Left lobe of liver (tissue), 2 donors: ENCODE measurements at places on chromosomes 4 and X.

- DNase-seq = no peak
Observed at GRCh38 chrX:39397561-39398199, 596.4 kb downstream of the MID1IP1 start.

GRCh38 chrX:91039777-91040176 lies 394.9 kb upstream of the PABPC5 start:
- no peak for DNase-seq

DNA sequence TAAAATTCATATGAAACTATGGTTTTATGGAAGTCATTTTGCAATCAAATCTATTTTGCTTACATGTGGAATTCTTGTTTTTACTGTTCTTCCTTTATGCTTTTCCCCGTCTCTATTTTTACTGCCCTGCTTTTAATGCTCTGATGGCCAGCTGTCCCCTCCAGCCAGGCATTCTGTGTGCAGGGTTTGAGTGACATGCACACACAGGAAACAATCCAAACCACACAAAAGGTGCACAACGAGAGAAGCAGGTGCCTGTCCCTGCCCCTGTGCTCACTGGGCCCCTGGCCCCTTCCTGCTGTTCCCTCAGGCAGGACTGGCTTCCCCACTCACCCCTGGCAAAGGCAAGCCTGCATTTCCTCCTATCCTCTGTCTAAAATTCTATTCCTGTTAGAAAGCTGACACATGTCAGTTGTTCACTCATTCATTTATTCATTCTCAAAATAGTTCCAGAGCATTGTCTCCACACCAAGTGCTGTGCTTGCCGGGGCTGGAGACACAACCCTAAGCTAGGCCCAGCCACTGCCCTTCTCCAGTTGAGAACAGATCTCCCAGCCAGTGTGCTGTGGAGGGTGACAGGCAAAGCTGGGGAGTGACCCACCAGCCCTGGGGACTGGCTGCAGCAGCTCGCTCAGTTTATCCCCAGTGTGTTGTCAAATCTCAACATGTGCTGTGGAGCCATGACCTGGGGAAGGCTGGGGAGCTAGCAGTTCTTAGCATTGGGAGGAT lies 346.3 kb downstream of the FBXW7 start:
- DNase-seq = no peak

GRCh38 chr4:961351-962230 lies 11.8 kb downstream of the DGKQ start:
- DNase-seq = no peak

DNA sequence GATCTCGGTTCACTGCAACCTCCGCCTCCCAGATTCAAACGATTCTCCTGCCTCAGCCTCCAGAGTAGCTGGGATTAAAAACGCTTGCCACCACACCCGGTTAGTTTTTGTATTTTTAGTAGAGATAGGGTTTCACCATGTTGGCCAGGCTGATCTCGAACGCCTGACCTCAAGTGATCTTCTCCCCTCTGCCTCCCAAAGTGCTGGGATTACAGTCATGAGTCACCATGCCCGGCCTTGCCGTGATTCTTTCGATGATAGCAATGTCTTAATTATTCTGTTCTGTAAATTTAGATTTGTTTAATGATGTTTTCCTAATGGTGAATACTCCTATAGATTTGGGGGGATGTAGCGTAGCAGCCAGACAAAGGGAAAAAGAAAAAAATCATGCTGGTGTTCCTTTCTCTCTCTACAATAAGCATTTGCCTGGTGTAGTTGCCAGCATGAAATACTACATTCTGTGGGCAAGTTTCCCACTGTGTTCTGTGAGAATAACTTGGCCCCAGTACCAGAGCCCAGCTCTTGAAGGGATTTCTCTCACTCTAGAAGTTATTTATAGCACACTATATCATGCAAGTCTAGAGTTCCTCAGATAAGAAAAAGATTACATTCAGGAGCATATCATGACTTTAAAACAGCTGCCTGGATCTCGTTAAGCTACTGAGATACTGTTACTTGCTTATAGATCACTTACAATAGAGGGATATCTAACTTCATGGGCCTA lies 15.4 kb downstream of the NIPAL1 start:
- no peak for DNase-seq

GRCh38 chrX:148416931-148417330 lies 83.5 kb upstream of the AFF2 start:
- DNase-seq = no peak

GRCh38 chr4:105637408-105638176 lies 70.9 kb downstream of the INTS12 start:
- DNase-seq = peak; percentile 71

DNA sequence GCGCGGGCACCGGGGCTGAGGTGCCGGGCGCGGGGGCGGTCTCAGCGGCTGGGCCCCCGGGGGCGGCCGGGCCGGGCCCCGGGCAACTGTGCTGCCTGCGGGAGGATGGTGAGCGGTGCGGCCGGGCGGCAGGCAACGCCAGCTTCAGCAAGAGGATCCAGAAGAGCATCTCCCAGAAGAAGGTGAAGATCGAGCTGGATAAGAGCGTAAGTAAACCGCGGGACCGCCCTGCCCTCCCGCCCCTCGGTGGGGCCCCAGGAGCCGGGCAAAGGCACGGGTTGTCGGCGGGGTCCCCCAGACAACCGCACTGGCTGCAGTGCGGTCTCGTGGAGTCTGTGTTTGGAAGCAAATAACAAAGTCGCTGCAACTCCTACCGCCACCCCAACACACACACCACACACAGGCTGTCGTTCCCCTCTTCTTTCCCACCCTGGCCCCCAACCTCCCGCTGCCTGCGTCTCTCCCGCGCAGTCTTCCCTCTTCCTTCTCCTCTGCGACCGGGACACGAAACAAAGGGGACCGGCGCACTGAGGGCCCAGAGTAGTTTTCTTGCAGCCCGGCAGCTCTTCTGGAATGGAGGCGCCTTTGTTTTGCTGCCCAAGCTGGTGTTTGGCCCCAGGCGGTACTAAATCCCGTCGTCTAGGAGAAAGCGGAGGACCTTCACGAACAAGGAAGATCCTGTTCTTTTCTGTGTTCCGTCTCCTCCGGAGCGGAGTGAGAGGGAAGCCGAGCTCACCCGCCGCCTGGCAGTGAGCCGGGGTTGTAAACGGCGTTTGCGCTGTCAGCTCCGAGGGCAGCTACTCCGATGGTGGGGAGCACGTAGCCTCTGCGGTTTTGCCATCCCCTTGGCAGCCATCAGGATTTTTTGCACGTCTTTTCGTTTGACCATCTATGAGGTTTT lies 788 bp downstream of the SAP30 start:
- peak; percentile 78 for DNase-seq

DNA sequence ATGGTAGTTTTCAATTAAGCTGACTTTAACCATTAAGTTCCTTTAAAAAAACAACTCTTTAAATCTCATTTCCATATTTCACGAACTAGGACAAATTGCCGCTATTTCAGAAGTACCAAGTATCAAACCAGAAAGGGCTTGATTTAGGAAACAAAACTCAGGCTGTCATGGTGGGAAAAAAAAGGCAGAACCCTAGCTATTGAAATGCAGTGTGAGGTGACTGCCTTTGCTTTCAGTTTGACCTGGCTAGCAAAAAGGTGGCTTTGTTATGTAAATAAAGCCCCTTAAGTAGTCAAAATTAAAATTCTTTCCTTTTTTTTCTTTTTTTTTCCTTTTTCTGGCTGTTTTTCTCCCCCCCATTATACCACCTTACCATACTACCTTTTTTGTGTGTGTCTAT lies 40.6 kb upstream of the CYP2U1 start:
- no peak for DNase-seq

DNA sequence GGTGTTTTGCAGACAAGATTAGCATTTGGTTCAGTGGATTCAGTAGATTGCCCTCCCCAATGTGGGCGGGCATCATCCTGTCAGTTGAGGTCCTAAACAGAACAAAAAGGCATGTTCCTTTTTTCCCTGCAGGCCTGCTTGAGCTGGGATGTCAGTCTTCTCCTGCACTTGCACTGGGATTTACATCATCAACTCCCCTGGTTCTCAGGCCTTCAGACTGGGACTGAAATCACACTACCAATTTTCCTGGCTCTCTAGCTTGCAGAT lies 278.9 kb upstream of the FTHL17 start:
- DNase-seq = no peak

DNA sequence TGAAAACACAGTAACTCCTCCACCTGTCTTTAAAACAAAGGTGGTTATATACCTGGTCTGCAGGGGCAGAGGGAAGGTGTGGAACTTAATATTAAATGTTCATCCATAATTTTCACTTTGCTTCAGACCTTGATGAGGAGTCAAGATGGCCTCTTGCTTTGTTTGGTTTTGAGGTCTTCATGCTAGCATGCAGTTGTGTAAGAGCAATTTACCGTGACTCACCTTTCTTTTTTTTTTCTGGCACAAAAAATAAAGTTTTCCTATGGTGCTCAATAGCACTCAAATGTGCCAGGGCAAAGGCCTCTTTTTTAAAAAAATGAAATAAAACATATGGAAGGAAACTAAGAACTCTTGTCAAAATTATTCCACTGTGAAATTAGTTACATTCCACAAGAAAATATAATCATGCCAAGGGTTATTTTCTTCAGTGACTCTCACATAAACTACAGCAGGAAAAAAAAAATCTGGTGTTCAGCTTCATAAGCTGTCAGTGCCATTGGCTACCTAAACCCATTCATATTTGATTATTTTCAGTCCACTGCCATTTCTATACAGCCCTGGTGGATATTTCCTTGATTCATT lies 128.2 kb downstream of the SLC7A11 start:
- DNase-seq = no peak

DNA sequence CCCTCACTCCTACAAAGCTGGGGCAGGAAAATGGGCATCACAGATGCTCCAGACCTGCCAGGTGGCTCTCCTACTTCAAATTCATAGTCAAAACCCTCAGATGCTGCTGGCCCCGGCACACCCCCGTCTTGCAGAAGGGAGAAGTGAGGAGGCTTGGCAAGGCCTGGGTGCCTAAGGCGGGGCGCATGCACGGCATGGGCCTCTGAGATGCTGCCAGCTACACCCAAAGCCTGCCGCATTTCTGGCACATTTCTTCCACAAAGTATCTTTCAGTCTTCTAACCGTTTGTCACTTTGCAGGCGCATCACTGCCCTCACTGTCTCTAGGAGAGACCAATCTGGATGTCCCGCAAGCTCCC lies 19.6 kb downstream of the WDR1 start:
- DNase-seq = no peak

DNA sequence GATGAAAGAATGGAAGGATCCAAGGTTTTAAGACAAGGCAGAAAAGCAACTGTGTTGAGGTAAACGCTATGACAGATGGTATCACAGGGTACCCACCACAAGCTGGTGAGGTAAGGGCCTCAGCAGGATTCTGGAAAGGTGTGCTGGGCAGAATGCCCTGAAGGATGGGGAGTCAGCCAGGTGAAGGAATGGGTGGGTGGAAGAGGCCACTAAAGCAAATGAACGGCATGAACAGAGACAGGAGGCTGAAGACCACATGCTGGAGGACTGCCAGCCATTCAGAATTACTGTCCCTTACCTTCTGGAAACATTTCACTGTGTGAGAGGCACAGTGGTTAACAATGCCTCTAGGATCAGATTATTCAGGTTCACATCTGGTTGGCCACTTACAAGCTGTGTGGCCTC lies 23.6 kb downstream of the GPRIN3 start:
- DNase-seq = no peak

- DNase-seq = no peak
Observed at GRCh38 chr4:77861495-77861894, 1.1 kb upstream of the MRPL1 start.

DNA sequence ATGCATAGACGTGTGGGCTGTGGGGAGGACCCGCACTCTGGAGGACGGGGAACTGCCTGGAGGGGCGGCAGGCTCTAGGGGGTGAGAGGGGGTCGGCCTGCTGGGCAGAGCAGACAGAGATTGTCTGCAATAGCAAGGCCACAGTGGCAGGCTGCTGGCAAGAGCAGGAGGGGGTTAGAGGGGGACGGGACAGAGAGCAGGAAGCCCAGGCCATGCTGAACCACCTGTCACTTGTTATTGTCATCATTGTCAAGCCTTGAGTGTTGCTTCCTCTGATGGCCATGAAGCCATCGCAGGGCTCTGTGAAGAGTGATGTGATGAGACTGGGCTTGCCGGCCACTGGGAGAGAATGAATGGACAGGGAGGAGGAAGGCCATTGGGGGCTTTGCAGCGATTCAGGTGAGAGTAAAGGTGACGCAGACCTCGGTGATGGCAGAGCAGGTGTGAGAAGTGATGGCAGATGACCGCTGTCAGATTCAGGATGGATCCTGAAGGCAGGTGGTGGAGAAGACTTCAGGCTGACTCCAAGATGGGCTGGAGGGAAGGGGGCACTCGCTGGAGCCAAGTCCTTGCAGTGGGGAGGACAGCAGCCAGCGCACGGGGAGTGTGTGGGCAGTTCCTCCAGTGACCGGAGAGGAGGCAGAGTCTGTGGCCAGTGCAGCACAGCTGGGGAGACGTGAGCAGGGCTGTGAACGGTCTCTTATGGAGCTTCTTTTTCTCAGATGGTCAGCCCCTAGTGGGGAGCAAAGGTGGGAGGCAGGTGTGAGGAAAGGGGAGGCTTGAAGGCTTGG lies 43.6 kb downstream of the HTT-AS start:
- no peak for DNase-seq

GRCh38 chr4:20570981-20571715 lies 129.1 kb upstream of the PACRGL start:
- no peak for DNase-seq

GRCh38 chr4:185207466-185207865 lies 1.9 kb upstream of the SNX25 start:
- DNase-seq = no peak

DNA sequence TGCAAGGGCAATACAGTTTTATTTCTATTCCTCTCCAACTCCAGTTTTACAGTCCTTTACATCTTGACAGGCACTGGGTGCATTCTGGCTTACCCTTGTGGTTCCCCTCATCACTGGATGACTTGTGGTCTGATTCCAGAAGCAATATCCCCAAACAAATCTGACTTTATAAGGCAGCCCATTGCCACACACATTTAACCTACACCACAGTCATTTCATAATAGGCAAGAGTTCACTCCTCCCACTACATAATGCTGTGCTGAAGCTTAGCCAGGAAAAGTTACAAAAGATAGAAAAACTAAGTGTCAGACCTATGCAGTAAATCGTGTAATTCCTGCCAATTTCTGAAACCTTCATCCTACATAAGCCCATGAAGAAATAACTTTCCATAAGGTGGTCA lies 82.9 kb upstream of the MID1IP1 start:
- DNase-seq = no peak

DNA sequence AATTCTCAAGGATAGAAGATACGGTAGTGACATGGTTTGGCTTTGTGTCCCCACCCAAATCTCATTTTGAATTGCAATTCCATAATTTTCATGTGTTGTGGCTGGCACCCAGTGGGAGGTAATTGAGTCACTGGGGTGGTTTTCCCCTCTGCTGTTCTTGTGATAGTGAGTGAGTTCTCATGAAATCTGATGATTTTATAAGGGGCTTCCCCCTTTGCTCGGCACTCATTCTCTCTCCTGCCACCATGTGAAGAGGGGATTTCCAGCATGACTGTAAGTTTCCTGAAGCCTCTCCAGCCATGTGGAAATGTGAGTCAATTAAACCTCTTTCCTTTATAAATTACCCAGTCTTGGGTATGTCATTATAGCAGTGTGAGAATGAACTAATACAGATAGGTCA lies 8.5 kb upstream of the SPANXN4 start:
- no peak for DNase-seq

GRCh38 chrX:134604701-134605311 lies 53.5 kb downstream of the PLAC1 start:
- no peak for DNase-seq

- DNase-seq = peak; percentile 56
Observed at GRCh38 chr4:57442831-57443291, 332.7 kb upstream of the IGFBP7 start.
